ENCODE measurements at places on chromosomes 12 and 14.

DNA sequence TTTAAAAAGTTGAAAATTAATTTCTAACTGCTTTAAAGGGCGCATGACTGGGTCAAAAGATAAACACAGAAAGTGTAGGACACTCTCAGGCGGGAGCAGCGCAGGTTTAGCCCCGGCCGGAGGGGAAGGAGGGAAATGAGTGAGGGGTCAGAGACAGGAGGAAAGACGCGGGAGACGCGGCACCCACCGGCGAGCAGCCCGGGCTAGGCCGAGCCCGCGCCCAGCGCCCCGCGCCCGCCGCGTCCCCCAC, 591 bp downstream of the GXYLT1 start:
- no peak for DNase-seq

DNA sequence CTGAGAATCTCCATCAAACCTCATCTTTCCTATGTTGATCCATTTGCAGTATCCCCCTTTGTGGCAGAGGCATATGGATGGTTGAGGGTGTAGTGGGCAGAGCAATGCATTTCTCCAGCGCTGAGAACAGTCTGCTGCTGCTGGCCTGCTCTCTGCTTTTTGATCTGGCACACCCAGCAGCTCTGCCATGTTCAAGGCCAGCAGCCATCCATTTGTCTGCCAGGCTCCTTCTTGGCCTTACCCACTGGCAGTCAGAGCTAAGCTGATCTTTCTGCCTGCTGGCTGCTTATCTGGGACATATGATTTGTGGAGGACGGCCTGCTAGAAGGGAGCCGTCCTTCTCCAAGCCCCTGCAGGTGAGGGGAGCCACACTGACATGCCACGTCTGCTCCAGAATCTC, 17.0 kb downstream of the NPC2 start:
- DNase-seq, result no peak

GRCh38 chr14:75281654-75282019, 3.0 kb downstream of the FOS start:
- DNase-seq, result no peak

DNA sequence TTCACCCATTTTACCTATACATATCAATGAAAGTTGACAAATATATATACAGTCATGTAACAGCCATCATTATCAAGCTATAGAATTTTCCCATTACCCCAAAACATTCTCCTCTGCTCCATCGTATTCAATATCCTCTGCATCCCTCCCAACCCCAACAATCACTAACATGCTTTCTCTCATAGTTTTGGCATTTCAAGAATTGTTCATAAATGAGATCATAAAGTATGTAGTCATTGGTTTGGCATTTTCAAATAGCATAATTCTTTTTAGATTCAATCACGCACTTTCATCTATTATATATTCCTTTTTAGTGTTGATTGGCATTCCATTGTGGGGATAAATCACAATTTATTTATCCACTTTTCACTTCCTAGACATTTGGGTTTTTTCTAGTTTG, 866.0 kb upstream of the TMEM132C start:
- no peak for DNase-seq

DNA sequence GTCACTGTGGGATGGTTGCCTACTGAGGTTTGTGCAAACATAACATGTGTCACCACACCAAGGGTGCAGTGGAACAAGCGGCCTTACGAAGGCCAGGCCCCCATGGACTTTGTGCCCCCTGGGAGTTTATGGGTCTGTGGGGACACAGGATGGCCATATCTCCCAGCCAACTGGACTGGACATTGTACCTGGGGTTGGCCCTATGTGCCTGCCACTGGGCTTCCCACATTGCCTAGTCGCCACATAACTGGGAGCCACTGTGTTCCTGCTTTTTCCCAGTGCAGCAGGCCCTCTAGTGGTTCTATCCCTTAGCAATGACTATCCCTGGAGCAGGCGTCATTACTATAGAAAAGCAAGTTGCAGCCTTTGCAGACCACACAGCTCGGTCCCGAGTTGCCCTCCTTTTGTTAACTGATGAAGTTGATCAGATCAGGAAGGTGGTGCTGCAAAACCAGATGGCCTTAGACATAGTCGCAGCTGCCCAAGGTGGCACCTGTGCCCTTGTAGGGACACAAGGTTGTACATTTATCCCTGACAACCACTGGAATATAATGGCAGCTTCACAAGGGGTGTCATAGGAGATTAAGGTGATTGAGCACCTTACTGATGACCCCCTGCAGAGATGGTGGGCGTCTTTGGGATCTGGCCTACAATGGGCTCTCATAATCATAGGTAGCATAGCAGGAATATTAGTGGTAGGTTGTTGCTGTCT, 15.2 kb upstream of the RNASE12 start:
- no peak for DNase-seq
